Cardiac muscle cell (in vitro differentiated cells and primary cell): ENCODE measurements at places on chromosomes 1 and 21. TPM values are rescaled to one million over a fixed set of nuclear protein-coding genes. Genes with fewer than 3 reads are reported as not detected.

The ACTL8 gene
- 0.28 TPM in 1 of 2 replicates, not detected in the other for total RNA-seq

The TRIM17 gene
- 6.7 and 17.9 TPM in 2 replicates for total RNA-seq

DNA sequence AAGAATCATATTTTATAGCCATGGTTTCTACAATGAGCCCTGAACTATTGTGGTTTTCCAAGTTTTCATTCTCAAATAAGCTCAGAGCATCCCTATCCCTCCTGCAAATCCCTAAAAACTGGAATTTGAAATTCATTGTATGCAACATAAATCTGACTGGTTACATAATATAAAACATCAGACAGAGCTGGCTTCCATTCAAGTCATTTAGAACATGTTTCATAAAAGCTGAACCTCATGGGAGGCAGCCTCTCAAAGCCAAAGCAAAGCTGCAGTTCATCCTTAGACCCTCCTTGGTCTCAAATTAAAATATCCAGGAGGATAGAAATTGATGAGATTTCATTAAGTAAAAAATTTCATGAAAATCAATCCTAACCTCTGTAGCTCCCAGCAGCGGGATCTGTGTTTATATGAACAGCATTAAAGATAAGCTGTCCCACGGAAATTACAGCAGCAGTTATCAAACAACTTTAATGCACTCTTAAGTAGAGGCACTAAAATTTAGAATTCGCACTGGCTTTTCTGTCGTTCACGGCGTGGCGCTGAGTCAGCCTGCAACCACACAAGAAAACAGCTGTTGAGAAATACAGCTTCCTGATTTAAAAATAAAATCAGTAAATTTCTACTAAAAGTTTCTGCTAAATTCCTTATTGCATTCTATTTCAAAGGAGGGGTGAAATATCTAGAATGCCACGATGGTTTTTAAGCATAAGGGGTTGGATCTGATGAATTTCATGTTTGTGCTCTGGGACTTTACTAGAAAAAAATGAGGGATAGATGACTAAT lies 99.9 kb upstream of the TIAM1 start:
- DNase-seq: peak; percentile 60

- DNase-seq: no peak
These were observed 8.0 kb upstream of the TMPRSS15 start for GRCh38 chr21:18411565-18411964.

DNA sequence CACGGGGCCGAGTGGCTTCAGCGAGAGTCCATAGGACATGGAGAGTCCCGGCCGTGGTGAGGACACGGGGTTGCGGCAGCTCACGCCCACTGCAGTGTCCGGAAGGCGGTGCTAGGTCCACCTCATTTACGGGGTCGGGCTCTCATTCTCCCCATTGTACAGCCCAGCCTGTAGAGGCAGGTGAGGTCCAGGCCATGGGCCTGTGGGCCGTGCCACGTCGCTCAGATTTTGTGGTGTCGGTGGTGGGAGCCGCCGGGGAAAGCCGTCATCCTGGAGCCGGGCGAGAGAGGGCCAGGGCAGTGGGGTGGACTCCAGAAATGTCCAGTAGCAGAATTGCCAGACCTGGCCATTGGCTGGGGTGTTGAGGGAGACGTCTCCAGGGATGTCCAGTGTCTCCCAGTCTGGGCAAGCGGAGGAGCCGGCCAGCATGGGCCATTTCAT lies 59.4 kb downstream of the PRKCZ start:
- no peak for DNase-seq

The CNIH3 gene
- total RNA-seq: 3.2 and 3.7 TPM in 2 replicates

The ATP1A4 gene
- total RNA-seq: 0.57 TPM in 1 of 2 replicates, not detected in the other
